ENCODE measurements at places on chromosomes 12 and 14.

DNA sequence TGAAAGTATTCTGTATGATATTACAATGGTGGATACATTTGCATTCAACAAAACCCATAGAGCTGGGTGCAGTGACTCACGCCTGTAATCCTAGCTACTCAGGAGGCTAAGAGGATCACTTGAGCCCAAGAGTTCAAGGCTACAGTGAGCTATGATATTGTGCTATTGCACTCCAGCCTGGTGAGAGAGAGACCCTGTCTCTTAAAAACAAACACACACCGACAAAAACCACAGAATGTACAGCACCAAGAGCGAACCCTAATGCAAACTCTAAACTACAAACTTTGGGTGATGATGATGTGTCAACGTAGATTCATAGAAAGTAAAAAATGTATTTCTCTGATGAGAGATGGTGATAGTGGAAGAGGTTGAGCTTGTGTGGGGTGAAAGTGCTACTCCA is 8.6 kb downstream of the CAPRIN2 start:
- no peak for DNase-seq

DNA sequence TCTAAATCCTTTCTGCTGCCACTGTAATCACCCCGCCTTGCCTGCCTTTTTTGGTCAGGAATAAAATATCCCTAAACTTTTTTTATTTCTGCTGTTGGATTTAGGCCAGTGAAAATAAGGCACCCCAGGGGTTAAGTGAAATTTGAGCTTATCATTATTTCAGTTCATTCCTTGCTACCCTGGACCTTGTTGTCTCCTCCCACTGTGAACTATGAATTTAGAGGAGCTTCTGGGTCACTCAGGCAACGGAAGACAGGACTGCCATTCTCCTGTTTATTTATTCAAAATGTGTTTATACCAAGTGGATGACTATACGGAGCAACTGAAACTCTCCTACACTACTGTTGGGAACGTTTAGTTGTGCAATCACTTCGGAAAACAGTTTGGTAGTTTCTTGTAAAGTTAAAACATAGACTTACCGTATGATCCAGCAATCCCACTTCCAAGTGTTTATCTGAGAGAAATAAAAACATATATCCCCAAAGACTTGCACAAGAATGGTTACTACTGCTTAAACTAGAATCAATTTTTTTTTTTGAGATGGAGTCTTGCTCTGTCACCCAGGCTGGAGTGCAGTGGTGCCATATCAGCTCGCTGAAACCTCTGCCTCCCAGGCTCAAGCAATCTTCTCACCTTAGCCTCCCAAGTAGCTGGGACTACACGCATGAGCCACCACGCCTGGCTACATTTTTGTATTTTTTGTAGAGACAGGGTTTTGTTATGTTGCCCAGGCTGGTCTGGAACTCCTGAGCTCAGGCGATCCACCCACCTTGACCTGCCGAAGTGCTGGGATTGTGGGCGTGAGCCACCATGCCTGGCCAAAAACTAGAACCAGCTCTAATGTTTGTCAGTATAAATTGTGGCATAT is 2.3 kb upstream of the TRAFD1 start:
- DNase-seq, result no peak

DNA sequence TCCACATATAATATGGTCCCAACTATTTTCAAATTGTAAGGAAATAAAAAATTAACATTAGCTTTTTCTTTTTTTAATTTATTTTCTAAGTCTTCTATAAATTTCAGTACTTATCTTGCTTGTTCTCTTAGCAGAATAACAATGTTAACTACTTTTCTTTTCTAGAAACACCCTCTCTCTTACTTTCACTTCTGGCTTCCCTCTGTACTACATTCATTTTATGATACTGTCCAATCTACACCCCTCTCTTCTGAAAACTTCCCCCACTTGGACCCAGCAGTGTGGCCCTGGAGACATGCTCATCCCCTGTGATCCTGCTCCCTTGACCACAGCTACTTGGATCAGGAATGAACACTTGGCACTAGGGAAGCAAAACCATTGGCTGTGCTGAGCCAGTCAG is 15.7 kb downstream of the SGPP1 start:
- no peak for DNase-seq

DNA sequence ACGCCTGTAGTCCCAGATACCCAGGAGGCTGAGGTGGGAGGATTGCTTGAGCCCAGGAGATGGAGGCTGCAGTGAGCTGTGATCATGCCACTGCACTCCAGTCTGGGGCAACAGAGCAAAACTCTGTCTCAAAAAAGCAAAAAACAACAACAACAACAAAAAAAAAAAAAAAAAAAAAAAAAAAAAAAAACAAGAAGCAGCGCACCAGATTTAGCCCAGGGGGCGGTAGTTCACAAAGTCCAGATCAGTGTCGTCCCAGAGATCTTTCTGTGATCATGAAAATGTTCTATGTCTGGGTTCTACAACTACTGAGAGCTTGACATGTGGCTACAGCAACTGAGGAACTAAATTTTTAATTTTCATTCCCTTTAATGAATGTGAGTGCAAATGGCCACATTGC is 27.4 kb downstream of the OAS2 start:
- DNase-seq, result no peak

GRCh38 chr12:13890943-13891342 is 90.5 kb downstream of the GRIN2B start:
- DNase-seq, result no peak

GRCh38 chr14:38208618-38209562 is 1.2 kb downstream of the SSTR1 start:
- DNase-seq, result peak; percentile 23

GRCh38 chr14:55911776-55912175 is 206.4 kb upstream of the PELI2 start:
- no peak for DNase-seq

- DNase-seq, result no peak
Observed at GRCh38 chr12:538731-539539, 79.2 kb downstream of the B4GALNT3 start.

- DNase-seq, result no peak
Observed at GRCh38 chr14:97757491-97757890, 960.3 kb downstream of the VRK1 start.

GRCh38 chr12:65566751-65567150 is 257.5 kb upstream of the HMGA2 start:
- DNase-seq, result no peak

DNA sequence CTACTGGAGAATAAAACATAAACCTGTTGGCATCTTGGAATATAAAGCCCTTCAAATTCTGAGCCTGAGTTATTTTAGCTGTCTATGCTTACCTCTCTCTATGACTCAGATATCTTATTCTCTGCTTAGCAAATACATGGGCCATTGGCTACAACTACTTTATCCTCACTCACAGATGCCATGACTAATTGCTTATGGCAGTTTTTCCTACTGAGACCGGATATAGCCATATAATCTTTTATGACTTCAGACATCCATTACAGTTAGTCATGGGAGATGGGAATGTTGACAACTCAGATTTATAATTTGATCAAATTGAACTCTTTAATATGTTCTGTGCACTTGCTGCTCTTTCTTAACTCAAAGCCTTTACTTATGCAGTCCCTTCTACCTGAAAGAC is 502.4 kb upstream of the ATP2B1 start:
- DNase-seq, result no peak

DNA sequence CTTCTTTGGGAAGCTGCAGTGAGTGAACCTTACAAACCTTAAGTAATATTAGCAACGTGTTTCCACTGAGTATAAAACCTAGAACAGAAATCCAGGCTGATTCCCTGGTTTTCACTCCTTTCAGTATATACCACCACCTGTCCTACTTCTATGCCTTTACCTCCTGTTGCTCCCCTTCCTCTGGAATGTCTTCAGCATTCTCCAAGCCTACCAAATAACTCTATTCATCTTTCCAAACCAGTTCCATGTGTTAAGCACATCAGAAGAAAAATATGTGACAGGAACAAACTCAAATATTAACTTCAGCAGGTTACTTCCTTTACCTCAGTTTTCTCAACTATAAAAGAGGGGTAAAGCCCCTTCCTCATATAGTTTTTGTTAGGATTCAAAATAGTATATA is 39.8 kb downstream of the LIMA1 start:
- DNase-seq, result no peak

DNA sequence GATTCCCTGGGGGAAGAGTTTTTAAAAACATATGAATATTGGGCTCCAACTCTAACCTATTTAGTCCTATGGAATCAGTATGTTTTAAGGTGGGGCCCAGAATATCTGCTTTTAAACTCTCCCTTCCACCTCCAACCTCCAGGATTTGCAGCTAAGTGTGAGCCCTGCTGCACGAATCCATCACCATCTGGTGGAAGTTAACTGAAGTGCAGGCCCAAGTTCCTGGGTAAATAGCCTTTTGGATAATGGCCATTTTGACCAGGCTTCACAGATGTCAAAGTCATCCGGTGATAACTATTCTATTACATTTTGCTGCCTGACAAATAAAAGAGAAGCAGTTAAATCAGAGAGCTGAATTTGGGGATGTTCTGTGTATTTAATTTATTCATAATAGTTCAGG is 58.1 kb upstream of the RMST start:
- peak; percentile 25 for DNase-seq

DNA sequence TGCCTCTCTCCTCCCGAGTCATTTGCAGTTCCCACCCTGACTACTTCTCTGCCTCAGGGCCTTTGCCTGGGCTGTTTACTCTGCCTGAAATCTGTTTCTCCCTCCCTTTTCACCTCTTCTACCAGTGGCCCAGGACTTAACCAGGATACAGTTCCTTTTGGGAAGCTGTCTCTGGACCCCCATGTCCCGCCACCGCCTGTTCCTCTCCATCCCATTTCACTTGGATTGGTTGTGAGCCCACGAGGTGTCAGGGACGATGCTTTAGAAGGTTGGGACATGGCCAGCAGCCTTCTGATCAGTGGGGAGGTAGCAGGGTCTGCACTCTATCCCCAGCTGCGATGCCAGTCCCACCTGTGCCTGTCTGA is 51.8 kb downstream of the FAM222A start:
- DNase-seq, result no peak

DNA sequence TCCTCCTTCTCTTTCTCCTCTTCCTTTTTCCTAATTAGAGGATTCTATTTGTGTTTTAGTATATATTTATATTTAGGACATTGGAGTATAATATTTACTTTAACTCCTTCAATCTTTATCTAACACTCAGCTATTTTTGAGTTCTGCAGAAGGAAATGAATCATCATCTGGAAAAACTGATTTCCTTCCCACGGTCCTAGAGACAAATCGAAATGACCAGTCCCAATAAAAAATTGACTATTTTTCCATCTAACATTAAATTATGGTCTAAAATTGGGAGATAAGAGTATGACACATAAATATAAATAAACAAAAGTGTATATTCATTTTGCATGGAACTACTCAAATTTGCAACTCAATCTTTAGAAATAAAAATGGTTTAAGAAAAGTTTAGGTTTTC is 167.4 kb downstream of the TMTC3 start:
- DNase-seq, result no peak

GRCh38 chr14:61491224-61491623 is 169.8 kb downstream of the PRKCH start:
- no peak for DNase-seq

GRCh38 chr12:12185414-12185813 is 81.4 kb downstream of the LRP6 start:
- DNase-seq, result no peak

- no peak for DNase-seq
Observed at GRCh38 chr14:88198446-88198845, 124.6 kb downstream of the KCNK10 start.

DNA sequence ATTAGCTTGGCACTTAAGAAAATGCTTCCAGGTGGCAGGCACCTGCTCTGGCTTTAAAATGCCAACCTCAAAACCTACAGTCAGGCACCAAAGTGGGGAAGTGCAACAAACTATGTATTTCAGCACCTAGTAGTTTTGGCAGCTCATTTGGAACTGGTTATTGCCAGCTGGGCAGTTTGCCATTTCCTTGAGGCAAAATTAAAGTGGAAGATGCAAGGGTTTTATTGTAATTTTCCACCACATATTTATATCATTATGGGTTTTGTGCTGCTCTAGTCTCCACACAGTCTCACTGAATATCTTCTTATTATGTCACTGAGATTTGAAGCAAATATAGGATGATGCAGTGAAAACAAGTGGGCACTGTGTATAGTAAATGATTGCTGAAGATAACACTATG is 117.0 kb downstream of the PRKD1 start:
- no peak for DNase-seq

GRCh38 chr14:75523771-75524171 is 1.5 kb downstream of the BATF start:
- peak; percentile 61 for DNase-seq

GRCh38 chr14:55350461-55350860 is 61.2 kb downstream of the ATG14 start:
- DNase-seq, result no peak

DNA sequence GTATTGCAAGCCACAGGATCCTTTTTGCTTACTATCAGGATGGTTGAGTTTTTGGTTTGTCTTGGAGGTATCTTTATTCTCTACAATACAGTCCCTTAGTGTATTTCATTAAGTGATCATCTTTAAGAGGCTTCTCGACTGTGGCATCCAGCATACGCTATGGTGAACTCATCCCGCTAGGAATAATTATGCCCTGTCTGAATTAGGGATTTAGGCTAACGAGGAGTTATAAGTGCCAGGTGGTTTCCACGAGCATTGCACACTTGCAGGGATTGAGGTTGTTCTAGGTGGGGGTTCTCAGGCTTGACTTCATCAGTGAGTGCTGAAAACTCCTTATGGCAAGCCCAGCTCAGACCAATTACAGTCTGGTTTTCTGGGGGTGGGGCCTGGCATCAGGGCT is 37.2 kb upstream of the RBM19 start:
- no peak for DNase-seq

GRCh38 chr14:30698463-30698862 is 76.3 kb downstream of the SCFD1 start:
- DNase-seq, result no peak

Measured in stimulated activated CD8-positive, alpha-beta memory T cell treated with anti-CD3 and anti-CD28 coated beads, Interleukin-4, amount 100 ng/mL, for 48 hours (primary cell).